Neural progenitor cell (in vitro differentiated cells): ENCODE measurements at places on chromosomes 5 and 9. TPM values are rescaled to one million over a fixed set of nuclear protein-coding genes. Genes with fewer than 3 reads are reported as not detected.
A peak's percentile ranks its signal among the peaks of the same experiment; 100 is the strongest.

DNA sequence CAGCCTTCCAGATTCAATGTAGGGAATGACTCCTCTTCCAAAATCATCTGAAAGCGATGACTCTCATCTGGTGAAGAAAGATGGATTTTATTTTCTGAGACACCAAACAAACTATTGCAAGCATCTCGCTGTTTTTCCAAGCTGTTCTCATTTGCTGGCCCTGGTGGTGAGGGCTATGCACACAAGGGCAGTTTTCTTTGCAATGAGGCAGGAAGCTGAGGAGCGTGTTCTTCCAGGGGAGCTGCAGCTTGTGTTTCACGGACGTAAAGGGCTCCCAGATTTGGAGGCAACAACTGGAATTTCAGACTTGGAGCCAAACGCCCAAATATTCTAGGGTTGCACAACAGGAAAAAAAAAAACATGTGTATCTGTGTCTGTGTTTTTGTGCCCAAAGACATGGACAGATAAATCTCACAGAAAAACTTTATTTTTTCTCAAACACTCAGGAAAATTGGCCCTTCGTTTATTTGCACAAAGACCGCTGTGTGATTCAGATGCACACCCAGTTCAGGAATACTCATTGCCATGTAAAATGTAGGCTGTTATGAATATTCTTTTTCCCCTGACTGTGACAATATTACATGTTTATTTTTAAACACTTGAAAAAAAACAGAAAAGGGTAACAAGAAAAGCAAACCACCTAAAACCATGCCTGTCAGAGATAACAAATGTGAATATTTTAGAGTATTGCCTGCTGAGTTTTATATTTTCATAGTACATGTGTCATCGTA lies 151.3 kb downstream of the GAS1 start:
- peak; percentile 48 for DNase-seq

GRCh38 chr5:173714551-173715428 lies 98.3 kb upstream of the BOD1 start:
- DNase-seq = no peak

DNA sequence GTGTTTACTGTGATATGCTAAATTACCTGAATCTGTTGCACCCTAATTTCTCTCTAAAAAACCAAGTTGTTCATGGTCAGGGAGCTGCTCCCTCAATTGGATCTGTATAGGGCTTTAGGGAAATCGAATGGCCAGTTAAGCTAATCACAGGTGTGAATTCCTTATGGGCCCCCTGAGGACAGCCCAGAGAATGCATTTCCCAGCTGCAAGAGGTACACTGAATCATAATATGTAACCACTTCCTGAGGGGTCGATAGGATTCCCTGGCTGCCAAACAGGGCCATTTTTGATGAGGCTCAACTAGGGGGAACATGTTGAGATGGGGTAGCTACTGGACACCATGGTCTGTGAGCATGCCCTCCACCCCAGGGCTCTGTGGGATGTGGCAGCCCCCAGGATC lies 478.6 kb downstream of the CCDC171 start:
- DNase-seq = no peak

DNA sequence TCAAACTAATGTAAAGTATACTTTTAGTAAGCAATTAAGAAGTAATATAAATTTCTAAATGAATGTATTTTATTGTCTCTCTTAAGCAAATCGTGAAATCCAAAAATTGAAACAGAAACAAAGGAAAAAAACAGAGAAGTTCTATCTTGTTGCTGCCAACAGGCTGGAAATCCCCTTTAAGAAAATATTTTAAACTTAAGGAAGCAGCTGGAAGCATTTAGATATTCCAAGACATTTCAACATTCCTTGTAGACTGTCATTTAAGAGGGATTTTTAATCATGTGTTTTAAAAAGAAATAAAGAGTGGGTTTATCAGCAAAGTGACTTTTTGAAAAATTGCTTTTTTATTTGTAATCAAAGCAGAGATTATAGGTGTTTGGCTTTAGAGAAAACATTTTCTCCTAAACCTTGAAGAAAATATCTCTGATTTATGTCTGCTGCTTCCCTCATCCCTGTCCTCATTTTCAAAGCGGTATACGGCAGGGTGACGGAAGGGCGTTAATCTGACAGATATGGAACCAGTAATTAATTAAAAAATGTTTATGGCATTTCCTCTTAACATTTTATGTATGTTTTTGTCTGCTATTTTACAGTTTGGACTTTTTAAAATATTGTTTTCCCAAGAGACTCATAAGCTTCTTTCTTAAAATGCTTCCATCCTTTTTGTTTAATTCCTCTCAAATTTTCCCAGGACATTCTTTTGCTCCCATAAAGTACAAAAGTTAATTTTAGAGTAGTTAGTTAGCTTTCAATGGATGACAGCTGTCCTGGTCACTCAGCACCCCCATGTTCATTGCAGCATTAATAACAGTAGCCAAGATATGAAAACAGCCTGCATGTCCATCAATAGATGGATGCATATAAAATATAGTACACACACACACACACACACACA lies 245.6 kb downstream of the LURAP1L start:
- no peak for DNase-seq

DNA sequence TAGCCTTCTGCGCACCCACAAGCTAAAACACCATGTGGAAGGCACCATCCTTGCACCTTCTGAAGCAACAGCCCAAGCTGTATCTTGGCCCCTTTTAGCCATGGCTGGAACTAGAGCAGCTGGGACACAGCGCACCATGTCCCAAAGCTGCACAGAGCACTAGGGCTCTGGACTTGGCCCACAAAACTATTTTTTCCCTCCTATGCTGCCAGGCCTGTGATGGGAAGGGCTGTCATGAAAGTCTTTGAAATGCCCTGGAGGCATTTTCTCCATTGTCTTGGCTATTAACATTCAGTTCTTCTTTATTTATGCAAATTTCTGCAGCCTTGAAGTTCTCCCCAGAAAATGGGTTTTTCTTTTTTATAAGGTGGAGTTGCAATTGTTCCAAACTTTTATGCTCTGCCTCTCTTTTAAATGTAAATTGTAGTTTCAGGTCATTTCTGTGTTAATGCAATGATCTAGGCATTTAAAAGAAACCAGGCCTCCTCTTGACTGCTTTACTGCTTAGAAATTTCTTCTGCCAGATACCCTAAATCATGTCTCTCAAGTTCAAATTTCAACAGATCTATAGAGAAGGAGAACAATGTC lies 996.3 kb downstream of the TAF11L14 start:
- no peak for DNase-seq

GRCh38 chr5:32909207-32909606 lies 198.1 kb downstream of the NPR3 start:
- DNase-seq = no peak

DNA sequence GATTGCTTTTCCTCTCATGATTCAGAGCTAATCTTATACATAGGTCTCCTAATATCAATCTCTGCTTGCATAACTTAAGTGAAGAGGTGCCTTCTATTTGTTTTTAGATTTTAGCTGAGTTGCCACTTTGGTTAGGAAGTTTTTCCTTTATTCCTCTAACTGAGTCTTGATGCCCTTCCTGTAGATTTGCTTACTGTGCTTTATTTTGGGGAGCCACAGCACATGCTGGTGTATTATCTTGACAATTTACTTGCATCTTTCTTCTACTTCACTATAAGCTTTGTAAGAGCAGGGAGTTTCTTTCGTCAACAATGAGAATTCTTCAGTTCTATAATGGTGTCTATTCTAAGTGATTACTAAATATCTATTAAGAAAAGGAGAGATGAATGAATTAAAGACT lies 54.9 kb downstream of the GABRA6 start:
- no peak for DNase-seq

DNA sequence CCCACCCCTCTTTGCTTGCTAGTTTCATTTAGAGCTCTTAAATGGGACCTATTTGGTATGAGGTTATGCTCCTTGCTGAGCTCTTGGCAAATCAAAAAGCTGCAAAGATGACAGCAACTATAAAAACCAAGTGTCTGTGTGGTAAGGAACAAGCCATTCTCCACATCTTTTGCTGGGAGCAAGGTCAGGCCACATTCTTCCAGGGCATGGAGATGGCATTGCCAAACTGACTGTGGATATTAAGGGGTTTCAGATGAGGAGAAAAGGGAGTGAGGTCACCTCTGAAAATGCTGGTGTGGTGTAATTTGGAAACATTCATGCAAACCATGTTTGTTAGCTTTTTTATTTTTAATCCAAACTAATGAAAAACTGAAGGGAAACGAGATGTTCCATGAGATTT lies 218.8 kb upstream of the IL12B start:
- DNase-seq = no peak

DNA sequence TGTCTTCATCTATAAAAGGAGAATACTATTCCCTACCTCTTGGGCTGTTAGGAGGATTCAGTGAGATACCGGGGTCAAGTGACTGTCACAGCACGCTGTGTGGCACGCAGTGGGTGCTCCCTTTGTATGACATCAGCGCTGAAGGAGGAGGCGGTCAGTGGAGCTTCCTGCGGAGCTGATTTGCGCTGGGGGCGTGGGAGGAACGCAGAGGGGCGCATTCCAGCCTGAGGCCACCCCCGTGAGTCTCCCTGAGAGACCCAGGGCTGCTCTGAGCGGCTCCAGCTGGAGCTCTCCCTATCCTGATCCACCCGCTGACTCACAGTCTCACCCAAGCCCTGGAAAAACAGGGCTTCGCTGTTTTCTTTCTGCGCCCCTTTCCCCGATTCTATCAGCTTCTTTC lies 24.3 kb upstream of the NEURL1B start:
- no peak for DNase-seq

GRCh38 chr9:130692321-130692720 lies 1.3 kb upstream of the EXOSC2 start:
- DNase-seq = peak; percentile 95

GRCh38 chr5:80408484-80409366 lies 861 bp downstream of the ZFYVE16 start:
- no peak for DNase-seq

DNA sequence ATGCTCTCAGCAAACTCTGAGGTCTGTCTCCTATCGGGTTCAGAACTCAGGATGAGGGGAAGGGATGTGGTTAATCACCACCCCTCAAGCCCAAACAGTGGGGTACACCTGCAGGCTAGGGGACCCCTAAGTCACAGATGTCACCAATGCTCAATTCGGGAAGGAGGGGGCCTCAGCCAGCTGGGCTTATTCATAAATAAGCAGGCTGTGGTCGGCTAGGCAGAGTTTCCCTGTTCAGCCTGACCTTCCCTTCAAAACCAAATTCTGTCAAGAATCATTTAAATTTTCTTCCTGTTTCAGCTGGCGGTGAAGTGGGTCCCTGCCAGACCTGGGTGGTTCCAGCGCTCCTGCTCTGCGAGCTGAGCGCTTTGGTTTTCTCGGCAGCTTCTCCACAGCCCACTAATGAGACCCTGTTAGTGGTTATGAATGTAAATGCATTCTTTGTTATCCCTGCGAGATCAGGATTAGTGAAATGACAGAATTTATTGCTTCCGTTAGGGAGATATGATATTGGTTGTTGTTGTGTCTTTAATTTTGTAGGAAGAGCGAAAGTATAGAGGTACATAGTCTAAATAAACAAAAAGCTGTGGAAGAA lies 68.3 kb downstream of the AK8 start:
- DNase-seq = no peak

DNA sequence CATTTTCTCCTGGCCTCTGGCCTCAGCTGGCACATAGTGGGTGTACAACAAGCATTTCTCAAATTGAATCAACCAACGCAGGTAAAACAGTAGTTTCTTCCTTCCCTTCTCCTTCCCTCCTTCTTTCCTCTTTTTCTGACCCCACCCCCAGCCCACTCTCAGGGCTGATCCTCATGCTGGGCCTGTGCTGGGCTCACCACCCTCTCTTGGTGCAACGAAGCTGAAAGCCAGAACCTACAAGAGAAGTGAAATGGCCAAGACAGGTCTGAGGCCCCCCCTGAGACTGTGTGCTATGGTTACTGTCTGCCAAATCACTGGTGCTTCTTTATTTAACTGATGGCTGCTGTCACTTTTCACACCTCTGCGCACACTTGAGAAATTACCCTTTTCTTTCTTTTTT lies 53.0 kb upstream of the BOD1 start:
- no peak for DNase-seq

GRCh38 chr5:124748687-124749594 lies 2.5 kb upstream of the ZNF608 start:
- DNase-seq = peak; percentile 91

- no peak for DNase-seq
These were observed 290.8 kb upstream of the MPDZ start for GRCh38 chr9:13570068-13570974.

DNA sequence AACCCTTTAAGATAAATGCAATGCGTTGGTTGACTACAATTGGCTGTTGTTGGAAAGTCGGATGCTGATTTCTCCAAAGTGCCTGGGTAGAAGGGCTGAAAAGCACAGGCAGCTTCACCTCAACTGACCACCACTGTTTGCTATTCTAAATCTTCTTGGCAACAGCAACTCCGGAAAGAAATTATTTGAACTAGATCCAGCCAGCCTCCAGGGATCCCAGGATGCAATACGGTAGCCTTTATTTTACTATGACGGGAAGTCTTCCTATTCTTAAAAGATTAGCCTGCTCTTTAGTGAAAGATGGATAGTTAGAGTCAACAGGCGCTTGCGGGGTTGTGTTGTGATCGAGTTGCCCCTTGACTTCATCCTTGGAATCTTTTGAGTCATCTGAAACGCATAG lies 78.6 kb upstream of the KLF9 start:
- no peak for DNase-seq

- DNase-seq = peak; percentile 26
These were observed 10.7 kb downstream of the ARHGAP26 start for GRCh38 chr5:142780871-142781270.

DNA sequence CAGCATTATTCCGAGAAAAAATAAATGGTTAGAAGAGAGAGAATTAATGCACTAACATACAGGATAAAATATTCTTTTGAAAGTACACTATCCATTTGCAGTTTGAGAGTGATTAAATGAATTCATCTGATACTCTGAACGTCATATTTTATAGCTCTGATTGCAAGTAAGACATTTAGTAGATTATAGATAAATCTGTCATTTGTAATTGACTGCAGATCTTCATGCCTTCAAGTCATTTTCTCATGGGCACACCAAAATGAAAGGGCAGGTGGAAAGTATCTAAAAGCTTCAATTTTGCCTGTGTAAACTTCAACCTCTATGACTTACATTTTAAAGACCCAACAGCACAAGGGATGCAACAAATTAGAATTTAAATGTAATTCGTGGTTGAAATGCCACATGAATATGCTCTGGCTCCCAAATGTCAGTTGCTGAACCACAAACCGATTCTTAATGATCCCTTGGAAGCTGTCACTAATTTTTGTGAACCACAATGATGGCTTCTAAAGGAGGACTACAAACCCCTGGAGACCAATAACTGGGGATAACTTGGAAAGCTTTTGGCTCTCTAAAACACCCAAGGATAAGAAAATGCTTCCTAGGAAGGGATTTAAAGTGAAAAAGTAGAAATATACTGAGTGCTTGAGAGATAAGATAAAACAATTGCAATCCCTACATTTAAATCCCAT lies 3.9 kb downstream of the TYRP1 start:
- no peak for DNase-seq

- no peak for DNase-seq
These were observed 4.1 kb downstream of the KLF9 start for GRCh38 chr9:70410368-70410767.

GRCh38 chr9:125536776-125537175 lies 170.2 kb downstream of the MAPKAP1 start:
- DNase-seq = no peak

Gene LEAP2
- 3.5 and 3.6 TPM in 2 replicates for total RNA-seq

Gene CPLANE1
- 22.7 and 23.4 TPM in 2 replicates for total RNA-seq

Gene ARL14EPL
- not detected in 2 replicates for total RNA-seq

Gene FIBCD1
- 1.8 and 7.2 TPM in 2 replicates for total RNA-seq

Gene NR5A1
- 1.0 and 3.3 TPM in 2 replicates for total RNA-seq

Gene ALDH1A1
- total RNA-seq = not detected in 2 replicates

Gene ADAMTS6
- total RNA-seq = 7.1 and 14.3 TPM in 2 replicates

Gene SLC36A2
- total RNA-seq = not detected in 2 replicates

Gene FOXD4L4
- 0.15 TPM in 1 of 2 replicates, not detected in the other for total RNA-seq

Gene GDNF
- 0.09 TPM in 1 of 2 replicates, not detected in the other for total RNA-seq
